Activated CD4-positive, alpha-beta T cell treated with anti-CD3 and anti-CD28 coated beads for 36 hours (primary cell): ENCODE measurements at places on chromosomes 7 and 10. TPM values are rescaled to one million over a fixed set of nuclear protein-coding genes. Genes with fewer than 3 reads are reported as not detected.

KIAA1549 gene
- 0.53 TPM for total RNA-seq

CALHM3 gene
- total RNA-seq: not detected

LDB3 gene
- total RNA-seq: 0.05 TPM

HECW1 gene
- total RNA-seq: not detected

PON2 gene
- 4.5 TPM for total RNA-seq

GRID1 gene
- not detected for total RNA-seq

SUN3 gene
- total RNA-seq: not detected

RNLS gene
- 4.4 TPM for total RNA-seq

UNCX gene
- not detected for total RNA-seq

POT1 gene
- total RNA-seq: 33.9 TPM

AKR1D1 gene
- not detected for total RNA-seq

GSTK1 gene
- 219 TPM for total RNA-seq

DGKI gene
- total RNA-seq: 3.0 TPM

INMT gene
- total RNA-seq: 0.09 TPM

ADCY1 gene
- total RNA-seq: 1.2 TPM

EPHA1 gene
- 2.4 TPM for total RNA-seq

SPDYE1 gene
- not detected for total RNA-seq

MYL7 gene
- total RNA-seq: not detected

SRRM3 gene
- not detected for total RNA-seq

GIMAP4 gene
- 109 TPM for total RNA-seq

STN1 gene
- 34.4 TPM for total RNA-seq

PDLIM1 gene
- total RNA-seq: 0.34 TPM

CPA1 gene
- total RNA-seq: not detected

GPNMB gene
- total RNA-seq: 0.66 TPM

ANXA7 gene
- total RNA-seq: 94.6 TPM

ZNF33B gene
- 7.4 TPM for total RNA-seq

FZD1 gene
- 0.47 TPM for total RNA-seq

FXYD4 gene
- total RNA-seq: not detected

TYW1 gene
- 13.1 TPM for total RNA-seq

GPR26 gene
- not detected for total RNA-seq

CFAP58 gene
- total RNA-seq: 0.60 TPM

LRRC17 gene
- 0.25 TPM for total RNA-seq

ETV1 gene
- 0.37 TPM for total RNA-seq

PCGF5 gene
- 36.5 TPM for total RNA-seq

VWC2 gene
- total RNA-seq: not detected

DYNC1I1 gene
- total RNA-seq: not detected

CYP26A1 gene
- total RNA-seq: not detected

COBL gene
- not detected for total RNA-seq

EVX1 gene
- total RNA-seq: not detected

FKBP6 gene
- total RNA-seq: not detected

AHCYL2 gene
- 14.9 TPM for total RNA-seq

SLC35B4 gene
- total RNA-seq: 13.6 TPM

HYAL4 gene
- total RNA-seq: 0.25 TPM

CCDC172 gene
- not detected for total RNA-seq

ADAP1 gene
- total RNA-seq: 14.8 TPM
